Mucosa of gallbladder (tissue), 1 donor: ENCODE measurements at places on chromosomes 12 and 14. TPM values are rescaled to one million over a fixed set of nuclear protein-coding genes. Genes with fewer than 3 reads are reported as not detected.

LRRC10 gene
- total RNA-seq: not detected

DNA sequence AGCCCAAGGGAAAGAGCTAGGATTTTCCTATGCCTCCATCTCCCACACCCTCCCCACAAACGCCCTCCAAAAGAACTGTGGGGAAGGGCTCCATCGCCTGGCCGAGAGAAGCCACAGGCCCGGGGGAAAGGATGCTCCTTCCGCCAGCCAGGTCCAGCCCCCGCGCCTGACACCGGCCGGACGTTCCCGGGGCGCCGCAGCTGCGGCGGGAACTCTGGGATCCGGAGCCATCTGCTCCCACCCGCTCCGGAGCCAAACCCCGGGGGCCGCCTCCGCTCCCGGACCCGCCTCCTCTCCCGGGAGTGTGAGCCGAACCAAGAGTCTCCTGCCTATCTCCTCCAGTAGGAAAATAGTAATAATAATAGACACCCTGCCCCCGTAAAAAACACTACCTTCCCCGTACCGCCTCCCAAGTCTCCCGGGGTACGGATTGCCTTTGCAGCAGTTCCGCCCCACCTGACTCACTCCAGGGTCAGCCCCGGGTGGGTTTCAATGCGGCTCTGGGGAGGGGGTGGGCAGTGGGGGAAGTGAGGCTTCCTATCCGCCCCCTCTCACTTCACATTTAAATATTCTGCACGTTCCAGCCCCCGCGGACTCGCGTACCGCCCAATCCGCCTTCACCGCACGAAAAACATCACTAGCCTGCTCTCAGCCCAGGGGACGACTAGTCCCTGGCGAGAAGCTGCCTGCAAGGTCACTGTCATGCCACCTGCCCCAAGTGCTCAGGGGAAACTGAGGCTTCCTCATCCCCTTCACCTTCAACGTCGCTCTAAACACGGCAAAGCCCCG lies 2.4 kb downstream of the AGAP2 start:
- no peak for DNase-seq

GRCh38 chr12:106583242-106584103 lies 669 bp downstream of the RFX4 start:
- no peak for DNase-seq

DNA sequence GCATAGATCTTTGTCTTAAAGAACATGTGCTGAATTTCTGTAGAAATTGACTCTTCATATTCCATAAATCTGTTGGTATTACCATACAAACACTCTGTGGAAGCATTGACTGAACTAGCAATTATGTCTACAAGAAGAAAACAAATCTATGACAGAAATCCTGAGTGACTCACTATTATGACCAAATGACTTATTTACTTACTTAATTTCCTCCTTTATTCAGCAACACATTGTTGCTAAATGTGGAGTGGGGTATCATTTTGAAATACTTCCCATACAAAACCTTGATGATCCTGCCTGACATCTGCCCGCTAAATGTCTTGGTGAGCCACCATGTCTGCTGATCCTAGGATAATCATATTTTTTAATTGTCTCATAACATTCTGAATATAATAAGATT lies 99.1 kb upstream of the SLCO1C1 start:
- DNase-seq: no peak

DNA sequence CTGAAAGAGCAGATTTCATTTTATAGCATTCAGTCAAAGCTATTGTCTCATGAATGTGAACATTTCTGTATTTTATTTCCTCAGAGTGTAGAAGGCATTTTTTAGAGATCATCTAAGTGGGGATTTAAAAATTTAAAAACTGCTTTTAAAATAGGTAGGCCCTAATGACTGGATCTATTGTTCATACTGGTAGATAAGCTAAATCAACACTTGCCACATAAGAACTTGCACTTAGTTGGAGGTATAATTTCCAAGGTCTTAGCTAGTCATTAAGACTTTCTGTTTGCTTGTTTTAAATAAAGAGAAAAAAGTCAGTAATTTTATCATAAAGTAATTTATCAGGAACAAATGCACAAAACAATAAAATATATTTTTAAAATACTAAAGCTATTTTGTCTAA lies 75.2 kb upstream of the LMO3 start:
- no peak for DNase-seq

DNA sequence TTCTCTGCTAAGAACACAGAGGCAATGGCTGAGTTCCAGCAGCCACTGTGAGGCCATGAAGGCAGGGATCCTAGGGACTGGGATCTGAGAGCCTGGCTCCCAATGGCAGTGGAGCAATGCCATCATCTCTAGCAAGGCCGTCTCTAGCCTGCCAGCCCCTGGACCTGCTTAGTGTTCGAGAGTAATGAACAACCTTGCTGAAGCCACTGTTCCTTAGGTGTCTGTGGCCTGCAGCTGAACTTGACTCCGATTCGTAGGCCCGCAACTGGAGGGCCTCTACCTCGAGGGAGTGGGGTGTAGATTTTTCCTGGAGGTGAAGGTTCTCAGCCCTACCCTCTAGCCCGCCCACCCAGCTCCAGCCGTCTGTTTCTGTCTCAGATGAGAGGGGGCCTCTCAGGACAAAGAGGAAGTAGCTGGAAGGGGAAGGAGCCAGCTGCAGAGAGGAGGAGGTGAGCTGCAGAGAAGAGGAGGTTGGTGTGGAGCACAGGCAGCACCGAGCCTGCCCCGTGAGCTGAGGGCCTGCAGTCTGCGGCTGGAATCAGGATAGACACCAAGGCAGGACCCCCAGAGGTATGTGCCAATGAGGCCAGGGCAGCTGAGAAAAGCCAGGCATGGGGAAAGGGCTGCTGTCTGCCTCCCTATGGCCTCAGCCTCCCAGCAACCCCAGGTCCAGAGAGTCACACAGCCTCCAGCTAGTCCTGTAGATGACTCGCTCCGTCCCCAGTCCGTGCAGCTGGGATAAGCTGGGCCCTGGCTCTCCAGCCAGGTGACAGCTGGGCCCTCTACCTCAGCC lies at the start of gene PLD4:
PLD4 (plus strand) TSS at position 459 of the 793 bp plus-strand sequence. CDS start 2,262 bp downstream, outside the sequence.
- no peak for DNase-seq

KRT82 gene
- total RNA-seq: not detected

DNA sequence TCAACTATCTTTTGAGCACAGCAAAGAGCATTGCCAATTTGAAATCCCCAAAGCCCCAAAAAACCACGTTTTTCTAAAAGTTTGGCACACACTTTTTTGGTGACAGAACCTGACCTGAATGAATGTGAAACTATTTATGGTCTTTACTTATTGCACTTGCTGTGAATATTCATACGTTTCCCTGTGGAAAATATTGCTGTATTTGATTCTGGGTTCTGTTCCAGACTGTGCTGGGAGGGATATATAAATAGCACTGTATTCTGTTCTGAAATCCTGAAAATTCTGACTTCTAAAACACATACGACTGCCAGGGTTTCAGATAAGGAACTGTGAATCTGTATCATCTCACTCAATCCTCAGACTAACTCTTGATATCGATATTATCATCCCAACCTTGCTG lies 35.1 kb downstream of the NR1H4 start:
- DNase-seq: no peak

TAS2R42 gene
- total RNA-seq: not detected

DNA sequence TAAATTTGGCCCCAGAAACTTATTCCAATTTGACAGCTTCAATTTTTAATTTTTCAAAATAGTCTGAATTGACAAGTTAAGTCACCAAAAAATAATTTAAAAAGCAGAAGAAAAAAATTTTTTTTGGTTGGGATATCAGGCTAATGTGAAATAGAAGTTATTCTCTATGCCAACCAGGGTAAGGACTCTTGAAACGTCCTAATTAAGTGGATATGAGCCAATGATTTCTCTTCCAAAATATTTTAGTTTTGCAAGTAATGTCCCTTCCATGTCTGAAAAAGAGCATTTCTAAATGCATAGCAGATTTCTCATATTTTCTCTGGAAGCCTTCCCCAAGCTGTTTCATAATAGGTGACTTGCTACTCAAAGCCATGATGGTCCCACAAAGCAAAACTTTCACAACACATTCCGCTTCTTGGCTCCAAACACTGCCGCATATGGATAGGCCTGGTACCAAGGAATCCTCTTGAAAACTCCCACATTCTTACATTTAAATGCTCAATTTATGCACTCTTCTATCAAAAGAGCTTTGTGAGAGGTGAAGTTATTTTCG lies 65.1 kb downstream of the SIX6 start:
- no peak for DNase-seq

DNA sequence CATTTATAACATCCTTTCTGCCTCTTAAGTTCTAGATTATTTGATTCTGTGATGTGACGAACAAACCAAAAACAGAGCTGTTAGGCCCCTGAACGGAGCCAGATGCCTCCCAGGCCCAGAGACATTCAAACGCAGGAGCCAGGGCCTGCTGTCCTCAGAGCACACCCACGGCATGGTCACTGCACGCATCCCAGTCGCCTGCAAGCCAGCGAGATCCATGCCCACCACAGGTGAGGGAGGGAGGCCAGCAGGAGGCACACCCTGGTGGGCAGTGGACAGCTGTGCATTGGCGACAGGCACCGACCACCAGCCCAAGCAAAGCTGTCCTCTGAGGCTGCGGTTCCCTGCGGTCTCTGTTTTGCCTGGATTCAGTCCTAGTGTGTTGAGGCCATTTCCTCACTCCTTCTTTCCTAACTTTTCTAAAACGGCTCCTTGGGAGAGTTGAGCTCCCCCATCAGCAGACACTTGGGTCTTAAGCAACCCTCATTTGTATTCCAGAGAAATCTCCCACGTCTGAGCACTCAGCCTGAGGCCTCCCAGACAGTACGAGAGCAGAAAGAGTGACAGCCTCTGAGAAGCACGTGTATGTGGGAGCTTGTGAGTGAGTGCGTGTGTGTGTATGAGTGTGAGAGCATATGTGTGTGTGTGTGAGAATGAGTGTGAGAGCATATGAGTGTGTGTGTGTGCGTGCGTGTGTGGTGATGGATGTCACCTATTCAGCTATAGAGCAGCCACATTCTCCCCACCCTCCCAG lies 81.2 kb downstream of the CHGA start:
- DNase-seq: no peak

TBX5 gene
- 0.20 TPM for total RNA-seq

DNA sequence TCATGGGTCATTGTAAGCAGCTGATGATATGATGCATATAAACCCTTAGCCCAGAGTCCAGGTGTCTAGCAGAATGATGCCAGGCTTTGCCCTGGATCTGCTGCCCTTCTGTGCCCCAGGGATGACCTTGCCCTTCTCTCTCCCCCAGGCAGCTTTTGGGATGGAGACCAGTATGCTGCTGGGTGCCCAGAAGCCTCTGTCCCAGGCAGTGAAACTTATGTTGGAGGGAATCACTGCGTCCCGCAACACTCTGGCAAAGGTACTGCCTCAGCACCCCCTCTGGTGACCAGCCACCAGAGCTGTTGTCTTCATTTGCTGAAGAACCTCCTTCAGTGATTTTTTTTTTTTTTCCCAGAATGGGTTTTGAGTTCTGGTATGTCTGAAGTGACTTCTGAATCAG lies 23.3 kb downstream of the CYP46A1 start:
- DNase-seq: no peak

DNA sequence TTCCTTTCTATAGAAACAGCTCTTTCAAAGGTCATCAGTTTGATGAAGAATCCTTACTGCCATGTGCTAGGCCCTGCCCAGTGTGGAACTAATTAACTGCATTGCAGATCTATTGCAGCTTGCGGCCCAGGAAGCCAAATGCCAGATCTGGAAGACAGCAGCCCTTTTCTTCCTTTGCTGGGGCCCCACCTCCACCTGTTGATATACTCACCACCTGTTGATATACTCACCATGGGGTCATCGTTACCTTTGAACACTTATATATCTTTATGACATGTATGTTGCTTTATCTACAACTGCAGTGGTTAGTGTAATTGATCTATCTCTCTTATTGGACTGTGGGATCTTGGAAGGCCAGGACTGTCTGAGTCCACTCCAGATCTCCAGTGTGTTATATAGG lies 292.5 kb downstream of the ATP23 start:
- DNase-seq: no peak

DNA sequence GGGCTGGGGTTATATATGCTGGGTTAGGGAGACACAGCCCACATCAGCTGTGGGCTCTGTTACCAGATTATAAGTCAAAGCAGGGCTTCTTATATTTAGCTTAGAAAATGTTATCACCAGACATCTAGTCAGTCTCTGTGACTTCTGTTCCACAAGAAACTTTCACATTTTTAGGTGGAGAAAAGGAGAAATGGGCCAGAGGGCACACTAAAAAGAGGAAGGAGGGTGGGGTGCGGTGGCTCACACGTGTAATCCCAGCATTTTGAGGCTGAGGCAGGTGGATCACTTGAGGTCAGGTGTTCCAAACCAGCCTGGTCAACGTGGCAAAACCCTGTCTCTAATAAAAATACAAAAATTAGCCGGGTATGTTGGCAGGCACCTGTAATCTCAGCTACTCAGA lies 28.0 kb upstream of the SLC38A1 start:
- no peak for DNase-seq

- DNase-seq: no peak
Measured at GRCh38 chr12:120015313-120015712, 26.3 kb downstream of the BICDL1 start.
